Type B pancreatic cell (in vitro differentiated cells): ENCODE measurements at places on chromosomes 2 and 18.

GRCh38 chr2:218320704-218321336 lies 28.5 kb upstream of the TMBIM1 start:
- DNase-seq = no peak

GRCh38 chr2:61549546-61549945 lies 11.4 kb upstream of the XPO1 start:
- peak; percentile 37 for DNase-seq

DNA sequence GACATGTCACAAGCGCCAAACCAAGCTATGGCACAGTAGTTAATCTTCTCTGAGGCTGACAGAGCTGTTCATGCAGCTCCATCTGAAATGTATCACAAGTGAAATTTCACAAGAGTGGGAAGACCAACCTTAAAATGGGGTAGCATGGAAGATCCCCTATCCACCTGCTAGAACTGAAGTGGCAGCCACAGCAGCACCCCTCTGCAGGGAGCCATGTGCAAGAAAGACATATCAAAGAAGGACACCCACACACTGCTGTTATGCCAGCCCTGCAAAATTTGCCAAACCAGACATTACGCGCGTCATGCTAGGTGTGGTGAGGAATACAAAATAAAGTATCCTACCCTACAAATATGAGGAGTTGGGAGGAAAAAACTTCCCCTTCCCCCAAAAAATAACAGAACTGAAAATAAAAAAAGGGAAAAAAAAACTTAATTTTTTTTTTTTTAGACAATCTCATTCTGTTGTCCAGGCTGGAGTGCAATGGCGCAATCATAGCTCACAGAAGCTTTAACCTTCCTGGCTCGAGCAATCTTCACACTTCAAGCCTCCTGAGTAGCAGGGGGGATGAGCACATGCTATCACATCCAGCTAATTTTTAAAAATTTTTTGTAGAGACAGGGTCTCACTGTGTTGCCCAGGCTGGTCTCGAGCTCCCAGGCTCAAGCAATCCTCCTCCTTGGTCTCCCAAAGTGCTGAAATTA lies 76.2 kb downstream of the STK39 start:
- DNase-seq = no peak

DNA sequence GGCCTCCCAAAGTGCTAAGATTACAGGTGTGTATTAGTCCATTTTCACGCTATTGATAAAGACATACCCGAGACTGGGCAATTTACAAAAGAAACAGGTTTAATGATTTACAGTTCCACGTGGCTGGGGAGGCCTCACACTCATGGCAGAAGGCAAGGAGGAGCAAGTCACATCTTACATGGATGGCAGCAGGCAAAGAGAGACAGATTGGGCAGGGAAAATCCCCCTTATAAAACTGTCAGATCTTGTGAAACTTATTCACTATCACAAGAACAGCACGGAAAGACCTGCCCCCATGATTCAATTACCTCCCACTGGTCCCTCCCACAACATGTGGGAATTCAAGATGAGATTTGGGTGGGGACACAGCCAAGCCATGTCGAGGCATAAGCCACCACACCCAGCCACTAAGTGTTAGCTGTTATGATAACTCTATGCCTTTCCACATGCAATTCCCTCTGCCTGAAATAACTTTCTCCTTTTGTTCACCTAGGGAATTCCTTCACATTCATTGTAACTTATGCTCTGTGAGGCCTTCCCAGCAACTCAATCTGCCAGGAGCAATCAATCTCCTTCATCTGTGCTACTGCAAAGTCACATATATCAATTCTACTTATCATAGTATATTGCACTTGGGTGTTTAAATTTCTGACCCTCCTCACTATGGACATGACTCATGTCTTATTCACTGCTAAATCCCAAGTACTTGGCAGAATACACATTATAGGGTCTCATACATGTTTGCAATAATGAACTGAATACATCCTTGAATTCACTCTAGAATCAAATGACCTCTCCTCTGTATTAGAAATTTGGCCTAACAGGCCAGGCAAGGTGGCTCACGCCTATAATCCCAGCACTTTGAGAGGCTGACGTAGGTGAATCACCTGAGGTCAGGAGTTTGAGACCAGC lies 7.4 kb downstream of the MCEE start:
- no peak for DNase-seq

- DNase-seq = no peak
These were observed 13.1 kb downstream of the CROCC2 start for GRCh38 chr2:240919161-240919781.

- no peak for DNase-seq
These were observed 196.6 kb upstream of the SLC35G4 start for GRCh38 chr18:11412811-11413210.

GRCh38 chr2:100766806-100767205 lies 53.1 kb upstream of the NPAS2 start:
- no peak for DNase-seq

- DNase-seq = no peak
These were observed 370 bp downstream of the KLHL29 start for GRCh38 chr2:23385351-23385747.

GRCh38 chr2:15226661-15227060 lies 334.5 kb downstream of the NBAS start:
- DNase-seq = no peak

- DNase-seq = no peak
These were observed 779 bp downstream of the DGKD start for GRCh38 chr2:233354971-233355574.

DNA sequence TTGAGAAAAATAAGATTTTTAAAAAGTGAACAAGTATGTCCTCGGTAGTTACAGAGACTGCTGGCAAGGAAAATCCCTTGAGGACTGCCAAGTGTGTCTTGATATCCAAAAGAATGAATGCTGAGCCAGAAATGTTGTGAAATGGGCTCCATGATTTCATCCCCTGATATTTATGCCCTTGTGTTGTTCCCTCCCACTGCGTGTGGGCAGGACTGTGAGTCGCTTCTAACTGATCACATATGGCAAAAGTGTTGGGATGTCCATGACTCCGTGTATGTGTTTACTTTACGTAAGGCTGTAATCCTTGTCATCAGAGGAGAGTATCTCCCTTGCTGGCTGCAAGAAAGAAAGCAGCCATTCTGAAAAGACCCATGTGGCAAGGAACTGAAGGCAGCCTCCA lies 285.1 kb downstream of the SS18 start:
- no peak for DNase-seq

- no peak for DNase-seq
These were observed 438.6 kb upstream of the HNMT start for GRCh38 chr2:137525641-137526190.

- no peak for DNase-seq
These were observed 57.5 kb downstream of the CXCR4 start for GRCh38 chr2:136060416-136060815.

GRCh38 chr2:45973426-45973825 lies 322.0 kb downstream of the PRKCE start:
- DNase-seq = no peak

GRCh38 chr2:215476424-215476823 lies 40.6 kb upstream of the FN1 start:
- DNase-seq = no peak
